ENCODE measurements at places on chromosomes 1 and 21.

DNA sequence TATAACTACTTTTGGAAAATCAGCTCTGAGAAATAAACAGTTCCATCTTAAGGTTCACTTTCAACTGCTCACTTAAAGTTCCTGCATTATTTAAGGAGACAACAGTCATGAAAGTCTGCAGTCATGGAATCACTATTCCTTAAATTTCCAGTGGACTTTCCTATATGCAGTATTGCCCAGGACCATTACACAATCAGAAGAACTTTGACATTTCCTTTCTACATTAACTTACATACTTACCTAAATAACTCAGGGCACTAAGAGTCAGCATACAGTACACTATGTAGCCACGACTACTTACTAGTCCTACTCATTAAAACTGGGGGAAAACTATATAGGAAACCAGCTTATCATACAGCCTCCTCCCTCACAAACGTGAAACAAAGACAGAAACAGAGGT is 220.1 kb downstream of the SLC45A1 start:
- DNase-seq = no peak

- DNase-seq = peak; percentile 37
These were observed 30.9 kb upstream of the NTMT2 start for GRCh38 chr1:170114906-170115305.

DNA sequence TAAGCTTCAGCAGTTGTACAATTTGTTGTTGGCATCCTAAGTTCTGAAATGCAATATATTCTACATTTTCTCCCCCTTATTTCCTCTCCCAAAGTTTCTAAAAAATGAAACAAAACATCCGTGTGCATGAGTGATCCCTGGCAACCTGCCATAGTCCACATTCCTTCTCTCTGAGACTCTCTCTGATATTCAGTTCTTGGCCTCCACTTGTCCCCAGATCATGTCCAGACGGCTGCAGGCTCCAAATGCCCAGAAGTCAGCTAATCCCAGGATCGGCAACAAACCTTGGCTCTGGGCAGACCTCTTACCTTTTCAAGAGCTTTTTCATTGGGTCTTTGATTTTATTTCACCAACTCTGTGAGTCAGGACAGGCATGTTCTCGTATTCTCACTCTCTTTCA is 187.8 kb downstream of the ETS2 start:
- peak; percentile 91 for DNase-seq

DNA sequence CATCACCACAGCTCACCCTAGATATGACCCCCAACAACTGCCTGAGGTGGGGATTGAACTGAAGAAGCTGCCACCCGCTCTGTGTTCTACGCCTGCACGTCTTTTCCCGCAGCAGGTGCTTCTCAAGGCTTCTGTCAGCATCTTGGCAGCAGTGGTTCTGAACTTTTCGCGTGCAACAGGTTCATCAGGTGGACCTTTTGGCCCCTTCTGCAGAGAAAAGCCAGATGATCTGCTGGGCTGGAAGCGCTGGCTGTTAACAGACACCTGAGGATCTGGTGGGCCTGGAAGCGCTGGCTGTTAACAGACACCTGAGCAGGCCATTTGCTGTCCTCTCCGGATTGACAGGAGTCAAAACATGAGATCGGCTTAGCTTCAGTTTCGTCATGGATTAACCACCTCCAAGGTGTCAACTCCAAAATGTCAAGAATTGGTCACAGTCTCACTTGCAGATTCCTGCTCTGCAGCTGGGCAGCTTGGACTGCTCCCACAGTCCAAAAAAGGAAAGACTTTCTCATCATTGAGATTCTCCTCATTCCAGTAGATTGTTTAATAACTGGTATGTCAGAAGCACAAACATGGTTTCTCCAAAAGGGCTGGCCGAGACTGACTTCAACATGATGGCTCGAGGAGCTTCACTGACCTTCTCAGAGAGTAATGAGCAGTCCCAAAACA is 4.7 kb downstream of the C1orf174 start:
- no peak for DNase-seq

DNA sequence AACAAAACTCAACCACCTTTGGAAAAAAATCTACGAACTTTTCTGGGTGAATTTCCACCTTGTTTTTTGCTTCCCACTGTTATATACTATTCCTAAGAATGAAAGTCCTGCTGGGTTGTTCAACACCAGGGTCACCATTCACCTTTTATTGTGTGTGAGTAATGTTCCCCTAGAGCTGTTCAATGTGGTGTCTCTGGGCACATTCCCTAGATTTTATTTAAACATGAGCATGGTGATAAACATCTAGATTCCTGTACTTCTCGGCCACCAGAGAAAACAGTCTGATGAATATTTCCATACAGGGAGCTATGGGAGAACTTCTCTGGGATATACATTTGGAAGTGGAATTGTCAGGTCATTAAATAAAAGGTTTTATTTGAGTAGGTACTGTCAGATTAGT is 13.0 kb downstream of the FMN2 start:
- DNase-seq = no peak

DNA sequence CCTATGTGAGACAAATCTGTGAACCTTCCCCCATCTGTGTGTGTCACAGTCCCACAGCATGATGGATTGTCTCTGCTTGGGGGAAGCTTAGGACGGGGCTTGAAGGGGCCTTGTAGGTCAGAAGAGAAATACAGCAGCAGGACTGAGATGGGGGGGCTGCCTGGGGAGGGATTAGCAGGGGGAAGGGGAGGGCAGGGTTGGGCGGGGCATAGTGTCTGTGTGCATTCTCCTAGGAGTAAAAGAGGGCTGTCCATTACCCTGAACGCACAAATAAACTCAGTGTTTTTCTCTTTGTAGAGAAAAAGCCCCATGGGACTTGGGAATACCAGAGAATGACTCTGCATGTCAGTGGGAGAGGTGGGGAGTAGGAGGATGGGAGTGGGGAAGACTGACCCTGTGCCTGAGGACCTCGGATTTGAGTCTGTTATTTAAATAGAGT is 16.4 kb downstream of the RNF220 start:
- DNase-seq = no peak

GRCh38 chr1:7590426-7590790 is 180.7 kb upstream of the VAMP3 start:
- no peak for DNase-seq

DNA sequence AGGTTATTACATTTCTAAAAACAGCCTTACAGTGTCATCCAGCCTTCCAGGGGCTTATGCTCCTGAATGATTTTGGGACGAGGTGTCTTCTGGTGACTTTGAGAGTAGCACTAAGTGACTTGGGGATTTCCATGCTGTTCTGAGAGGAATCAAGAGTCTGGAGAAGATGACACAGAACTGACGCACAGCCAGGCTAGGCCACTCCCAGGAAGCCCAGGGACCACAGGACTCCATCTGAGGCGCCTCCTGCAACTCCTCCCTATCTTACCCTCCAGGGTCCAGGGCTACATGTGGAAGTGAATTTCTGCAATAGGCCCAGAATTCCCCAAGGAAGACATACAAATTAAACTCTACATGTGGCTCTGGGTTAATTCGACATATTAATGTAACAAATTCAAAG is 92.5 kb downstream of the SLC25A24 start:
- peak; percentile 40 for DNase-seq

DNA sequence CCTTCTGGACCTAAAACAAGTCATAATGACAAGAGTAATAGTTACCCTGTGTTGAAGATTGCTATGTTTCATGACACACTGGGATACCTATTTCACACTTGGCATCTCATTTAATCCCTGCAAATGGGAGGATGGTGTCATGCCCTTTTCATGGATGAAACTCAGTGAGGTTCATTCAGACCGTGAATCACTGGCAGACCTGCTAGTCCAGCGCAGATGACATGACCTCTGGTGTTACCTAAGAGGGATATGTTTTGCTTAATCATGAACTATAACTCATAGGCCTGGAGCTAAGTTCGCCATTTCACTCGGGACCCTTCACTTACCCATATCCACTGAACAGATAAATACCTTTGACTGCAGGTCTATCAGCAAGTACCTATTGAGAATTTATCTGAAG is 286.6 kb upstream of the FMN2 start:
- DNase-seq = no peak

DNA sequence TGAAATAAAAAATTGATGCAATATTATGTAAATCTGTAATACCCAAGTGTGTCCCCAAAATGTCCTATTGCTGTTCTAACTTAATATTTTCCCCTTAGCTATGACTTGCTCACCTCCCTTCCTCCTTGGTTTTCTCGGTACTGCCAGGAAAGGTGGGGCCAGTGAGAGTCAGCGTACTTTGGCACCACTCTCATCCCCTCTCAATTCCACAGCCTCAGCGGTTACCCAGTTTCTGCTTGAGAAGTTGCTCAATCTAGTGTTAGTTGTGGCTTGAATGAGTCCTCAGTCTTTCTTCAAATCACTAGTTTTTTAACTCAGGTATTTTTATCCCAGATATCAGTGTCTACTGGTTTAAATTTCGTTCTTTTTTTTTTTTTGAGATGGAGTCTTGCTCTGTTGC is 32.3 kb downstream of the BCAS2 start:
- DNase-seq = peak; percentile 8

- DNase-seq = peak; percentile 88
These were observed 275.5 kb upstream of the FMN2 start for GRCh38 chr1:239816081-239816782.

DNA sequence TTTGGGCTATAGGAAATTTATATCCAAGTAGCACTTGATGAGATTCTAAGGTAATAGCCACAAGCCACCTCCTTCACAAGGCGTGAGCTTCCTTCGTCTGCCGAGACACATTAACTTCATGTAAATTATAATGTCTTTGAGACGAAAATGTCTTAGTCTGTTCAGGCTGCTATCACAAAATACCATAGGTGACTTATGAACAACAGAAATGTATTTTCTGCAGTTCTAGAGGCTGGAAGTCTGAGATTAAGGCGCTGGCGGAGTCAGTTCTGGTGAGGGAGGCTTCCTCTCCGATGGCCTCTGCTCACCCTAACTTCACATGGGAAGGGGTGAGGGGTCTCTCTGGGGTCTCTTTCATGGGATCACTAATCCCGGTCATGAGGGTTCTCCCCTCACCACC is 133.0 kb downstream of the ETS2 start:
- DNase-seq = no peak

DNA sequence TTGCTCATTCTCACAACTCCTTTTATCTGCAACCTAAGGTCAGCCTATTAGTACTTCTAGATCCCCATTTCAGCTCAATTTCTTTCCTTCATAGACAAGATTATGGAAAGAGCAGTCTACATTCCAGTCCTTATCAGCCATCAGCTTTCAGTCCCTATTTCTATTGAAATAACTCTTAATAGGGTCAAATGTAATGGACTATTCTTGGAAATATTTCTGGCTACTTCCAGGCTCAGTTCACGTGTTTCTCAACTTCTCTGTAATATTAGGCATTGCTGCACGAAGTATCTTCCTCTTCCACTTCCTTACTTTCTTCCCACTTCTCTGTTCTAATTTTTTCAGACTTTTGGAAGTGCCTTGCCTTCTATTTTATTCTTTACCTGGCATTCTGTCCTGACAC is 232.9 kb upstream of the USP25 start:
- DNase-seq = no peak

DNA sequence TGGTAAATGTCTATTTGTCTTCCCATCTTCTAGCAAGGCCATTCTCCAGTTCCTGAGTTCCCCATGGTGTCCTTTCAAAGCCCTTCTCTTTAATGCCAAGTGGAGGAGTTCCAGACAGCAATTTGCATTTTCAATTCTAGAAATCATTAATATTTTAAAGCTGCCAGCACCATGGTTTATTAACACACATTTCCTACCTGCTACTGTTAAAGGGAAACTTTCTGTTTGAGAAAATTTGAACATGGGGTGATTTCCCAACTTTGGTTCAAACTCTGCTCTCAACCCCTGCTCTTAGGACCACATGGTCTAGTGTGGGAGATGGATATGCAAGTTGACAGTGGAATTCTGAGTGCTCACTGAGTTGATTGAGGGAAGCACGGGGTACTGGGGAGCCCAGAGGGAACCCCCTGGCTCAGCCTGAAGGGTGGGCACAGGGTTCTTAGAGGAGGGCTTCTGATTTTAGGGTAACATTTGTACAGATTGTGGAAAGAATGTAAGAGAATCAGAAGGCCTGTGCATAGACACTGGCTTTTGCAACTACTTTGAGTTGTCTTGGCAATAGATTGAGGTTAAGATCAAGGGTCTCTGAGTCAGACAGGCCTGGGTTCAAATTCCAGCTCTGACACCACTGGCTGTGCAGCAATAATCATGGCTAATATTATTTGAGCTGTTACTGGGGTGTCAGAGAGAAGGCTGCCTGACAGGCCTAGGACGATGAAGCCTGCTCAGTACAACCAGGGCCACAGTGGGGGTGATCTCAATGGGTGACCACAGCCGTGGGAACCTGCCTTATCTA is 97.8 kb downstream of the BEND5 start:
- DNase-seq = no peak

DNA sequence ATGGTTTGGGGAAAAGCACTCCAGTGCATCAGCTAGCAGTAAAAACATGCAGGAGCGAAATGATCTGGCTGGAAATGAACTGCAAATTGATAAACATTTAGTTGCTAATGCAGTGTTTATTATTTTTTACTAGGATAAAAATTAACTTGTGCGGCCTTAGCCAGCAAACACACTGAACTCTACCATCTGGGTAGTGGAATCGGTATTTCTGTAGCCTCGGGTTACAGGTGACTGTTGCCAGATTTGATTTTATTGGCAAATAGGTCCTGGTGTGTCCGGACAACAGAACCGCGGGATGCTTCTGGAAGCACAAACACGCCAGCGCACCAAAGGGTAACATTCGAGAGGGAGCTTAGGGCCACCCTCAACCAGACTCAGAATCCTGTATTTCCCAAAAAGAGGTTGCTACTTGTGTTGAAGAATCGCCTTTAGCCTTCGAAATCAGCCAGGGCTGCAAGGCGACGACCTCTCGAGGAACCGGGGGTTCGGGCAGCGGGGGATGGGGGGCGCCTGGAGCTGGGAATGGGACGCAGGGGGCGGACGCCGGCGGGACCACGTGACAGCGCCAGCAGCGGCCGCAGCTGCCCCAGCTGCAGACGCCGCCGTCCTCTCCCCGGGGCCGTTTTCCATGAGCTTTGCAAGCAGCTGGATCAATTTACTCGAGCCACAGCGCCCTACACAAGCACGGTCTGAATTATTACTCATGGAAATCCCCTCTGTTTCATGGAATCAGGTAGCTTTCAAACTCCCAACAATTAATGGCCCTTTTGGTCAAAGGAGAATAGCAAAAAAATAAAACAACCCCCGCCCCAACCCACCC is 158.8 kb downstream of the TOMM20 start:
- peak; percentile 84 for DNase-seq

DNA sequence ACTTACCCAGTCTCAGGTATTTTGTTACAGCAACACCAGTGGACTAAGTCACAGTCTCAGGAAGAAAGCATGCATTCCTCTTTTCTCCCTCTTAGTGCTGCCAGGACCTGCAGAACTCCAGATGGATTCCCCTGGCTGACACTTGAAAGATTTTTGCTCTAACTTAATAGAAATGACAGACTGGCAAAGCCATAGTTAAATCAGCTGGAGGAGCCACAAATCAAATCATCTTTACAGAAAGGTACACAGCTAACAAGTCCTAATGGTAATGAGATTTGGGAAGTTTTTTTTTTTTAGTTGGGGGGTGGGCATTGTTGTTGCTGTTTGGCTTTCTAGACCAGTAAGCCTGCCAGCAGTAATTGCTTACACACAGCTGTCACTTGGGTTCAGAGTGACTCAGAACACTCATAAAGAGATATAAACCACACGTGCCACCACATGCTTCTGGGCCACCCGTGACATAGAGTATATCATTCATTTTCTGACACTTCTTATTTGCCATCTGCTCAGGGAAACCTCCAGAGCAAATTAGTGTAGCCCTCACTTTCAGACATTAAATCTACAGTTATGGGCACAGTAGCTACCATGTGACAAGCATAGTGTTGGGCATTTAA is 72.4 kb downstream of the FH start:
- DNase-seq = no peak

GRCh38 chr1:99650030-99650429 is 4.1 kb downstream of the PALMD start:
- DNase-seq = no peak

All from iris pigment epithelial cell (primary cell).